ENCODE measurements at places on chromosomes 12 and 14.

DNA sequence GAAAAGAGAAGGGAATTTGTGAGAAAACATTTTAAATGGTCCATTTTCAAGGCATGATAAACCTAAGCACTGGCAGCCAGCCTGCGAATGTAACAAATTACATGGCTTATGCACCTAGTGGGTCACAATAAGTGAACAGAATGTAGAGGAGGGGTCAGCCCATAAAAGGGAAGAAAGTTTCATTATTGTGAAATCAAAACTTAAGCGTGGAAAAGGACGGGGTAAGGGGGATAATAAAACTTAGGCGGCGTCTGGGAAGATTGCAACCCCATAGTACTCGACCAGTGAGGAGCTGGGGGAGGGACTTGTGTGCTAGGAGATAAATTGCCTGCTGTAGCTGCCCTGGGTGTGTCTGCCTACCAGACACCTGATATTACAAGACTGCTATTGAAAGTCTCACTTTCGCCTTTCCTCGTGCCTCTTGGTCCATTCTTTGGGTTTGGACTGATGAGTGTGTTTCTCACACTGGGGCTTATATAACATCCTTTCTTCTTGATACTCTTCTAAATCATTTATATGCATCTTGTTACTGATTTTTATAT, 40.6 kb downstream of the ZDHHC17 start:
- peak; percentile 39 for DNase-seq

DNA sequence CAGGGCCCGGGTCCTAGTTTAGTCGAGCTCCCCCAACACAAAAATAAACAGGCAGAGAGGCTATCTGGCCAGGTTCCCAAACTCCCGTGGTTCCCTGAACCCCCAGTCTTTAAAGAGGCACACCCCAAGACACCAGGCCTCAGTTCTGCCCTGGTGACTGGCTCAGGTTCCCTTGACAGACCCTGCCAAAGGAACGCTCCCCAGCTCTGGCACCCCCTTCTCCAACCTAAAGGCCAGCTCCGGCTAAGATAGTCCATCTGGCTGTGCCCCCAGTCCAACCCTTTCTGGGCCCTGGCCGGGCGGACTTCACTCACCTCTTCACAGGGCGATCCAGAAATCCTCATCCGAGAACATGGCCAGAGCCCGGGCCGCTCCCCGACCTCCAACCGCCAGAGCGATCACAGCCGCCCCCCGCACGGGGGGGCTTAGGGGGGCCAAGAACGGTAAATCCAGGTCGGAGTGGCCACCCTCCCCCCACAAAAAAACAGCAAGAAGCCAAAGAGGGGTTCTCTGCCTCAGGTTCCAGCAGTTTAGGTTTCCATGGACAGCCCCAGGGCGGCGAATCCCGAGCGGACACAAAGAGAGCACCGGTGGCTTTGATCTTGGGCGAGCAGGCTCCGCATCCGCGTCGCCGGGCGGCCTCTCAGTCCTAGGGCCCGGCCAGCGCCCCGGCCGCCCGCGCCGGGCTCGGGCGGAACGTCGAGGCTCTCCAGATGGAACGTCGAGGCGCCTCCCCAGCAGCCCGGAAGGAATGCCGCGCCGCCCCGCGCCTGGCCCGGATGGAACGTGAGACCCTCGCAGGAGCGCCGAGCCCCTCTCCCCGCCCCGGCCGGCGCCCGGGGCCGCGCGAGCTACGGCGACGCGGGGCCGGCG, 1.1 kb downstream of the KMT2D start:
- peak; percentile 65 for DNase-seq

DNA sequence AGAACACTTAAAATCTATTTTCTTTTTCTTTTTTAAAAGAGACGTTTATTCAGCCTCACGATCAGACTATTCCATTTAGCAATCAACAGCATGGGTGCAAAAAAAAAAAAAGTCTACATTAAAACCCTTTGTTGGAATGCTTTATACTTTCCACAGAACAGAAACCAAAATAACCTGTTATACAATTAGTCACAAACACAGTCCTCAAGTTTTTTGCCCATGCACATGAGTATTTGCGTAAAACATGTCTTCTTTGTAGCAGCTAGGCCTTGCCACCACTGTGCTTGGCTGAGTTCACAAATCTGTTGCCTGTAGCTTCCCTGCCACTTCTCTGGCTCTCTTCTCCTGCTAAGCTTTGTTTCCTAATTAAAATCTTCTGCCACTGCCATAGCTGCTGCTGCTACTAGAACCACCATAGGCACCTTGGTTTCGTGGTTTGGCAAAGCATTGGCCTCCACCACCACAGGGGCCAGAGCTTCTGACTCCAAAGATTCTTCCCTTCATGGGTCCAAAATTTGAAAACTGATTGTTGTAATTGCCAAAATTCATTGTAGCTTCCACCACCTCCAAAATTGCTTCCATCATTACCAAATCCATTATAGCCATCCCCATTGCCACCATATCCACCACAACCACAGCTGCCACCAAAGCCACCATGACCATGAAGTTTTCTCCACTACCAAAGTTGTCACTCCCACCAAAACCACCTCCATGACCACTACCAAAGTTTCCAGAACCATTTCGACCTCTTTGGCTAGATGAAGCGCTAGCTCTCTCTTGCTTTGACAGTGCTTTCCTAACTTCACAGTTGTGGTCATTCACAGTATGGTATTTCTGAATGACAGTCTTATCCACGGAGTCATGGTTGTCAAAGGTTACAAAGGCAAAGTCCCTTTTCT, 38.1 kb downstream of the KLRG1 start:
- DNase-seq: no peak

GRCh38 chr14:55588259-55588699, 8.3 kb downstream of the KTN1 start:
- no peak for DNase-seq

GRCh38 chr12:42097971-42098370, 46.7 kb downstream of the GXYLT1 start:
- peak; percentile 69 for DNase-seq

GRCh38 chr12:65100140-65100539, 21.0 kb downstream of the WIF1 start:
- no peak for DNase-seq

DNA sequence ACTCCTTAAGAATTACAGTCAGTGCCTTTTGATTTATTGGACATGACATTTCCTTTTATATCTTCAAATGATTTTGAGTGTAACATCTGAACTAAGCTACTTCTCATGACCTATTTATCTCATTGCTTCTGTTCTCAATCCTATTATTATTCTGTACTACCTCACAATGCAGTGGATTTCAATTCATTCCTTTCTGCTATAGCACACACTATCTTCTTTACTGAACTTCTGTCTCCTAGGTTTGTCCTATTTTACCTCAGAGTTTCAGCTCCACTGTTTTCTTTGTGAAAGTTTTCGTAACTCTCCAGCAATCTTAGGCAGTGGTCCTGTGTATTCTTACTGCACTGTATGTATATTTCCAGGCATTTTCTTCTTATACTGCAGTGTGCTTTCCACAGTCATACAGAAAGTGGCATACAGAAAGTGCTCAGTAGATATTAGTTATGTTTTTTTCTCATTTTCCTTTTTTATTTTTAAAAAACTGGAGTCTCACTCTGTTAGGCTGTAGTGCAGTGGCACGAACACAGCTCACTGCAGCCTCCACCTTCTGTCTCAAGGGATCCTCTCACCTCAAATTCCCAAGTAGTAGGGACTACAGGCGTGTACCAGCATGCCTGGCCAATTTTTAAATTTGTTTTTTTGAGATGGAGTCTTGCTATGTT, 368.6 kb upstream of the RGS6 start:
- no peak for DNase-seq

DNA sequence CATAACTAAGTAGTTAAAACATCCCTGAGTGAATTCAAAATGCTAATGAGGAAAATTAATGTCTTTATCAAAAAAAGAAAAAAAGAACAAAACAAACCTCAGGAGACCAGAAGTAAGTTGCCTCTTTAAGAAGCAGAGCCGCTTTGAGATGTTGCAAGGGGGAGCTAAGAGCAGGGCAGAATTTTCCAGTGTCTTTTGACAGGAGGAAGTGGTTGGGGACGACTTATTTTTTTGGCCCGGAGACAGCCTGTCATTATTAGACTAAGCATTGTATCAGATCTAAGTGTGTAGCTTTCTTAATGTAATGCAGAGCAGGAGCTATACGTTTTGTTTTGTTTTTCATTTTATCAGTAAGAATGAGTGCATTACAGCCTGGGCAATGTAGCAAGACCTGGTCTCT, 206.6 kb downstream of the CACNA1C start:
- DNase-seq: no peak

GRCh38 chr12:49451468-49452259, 84.4 kb downstream of the SPATS2 start:
- DNase-seq: no peak

DNA sequence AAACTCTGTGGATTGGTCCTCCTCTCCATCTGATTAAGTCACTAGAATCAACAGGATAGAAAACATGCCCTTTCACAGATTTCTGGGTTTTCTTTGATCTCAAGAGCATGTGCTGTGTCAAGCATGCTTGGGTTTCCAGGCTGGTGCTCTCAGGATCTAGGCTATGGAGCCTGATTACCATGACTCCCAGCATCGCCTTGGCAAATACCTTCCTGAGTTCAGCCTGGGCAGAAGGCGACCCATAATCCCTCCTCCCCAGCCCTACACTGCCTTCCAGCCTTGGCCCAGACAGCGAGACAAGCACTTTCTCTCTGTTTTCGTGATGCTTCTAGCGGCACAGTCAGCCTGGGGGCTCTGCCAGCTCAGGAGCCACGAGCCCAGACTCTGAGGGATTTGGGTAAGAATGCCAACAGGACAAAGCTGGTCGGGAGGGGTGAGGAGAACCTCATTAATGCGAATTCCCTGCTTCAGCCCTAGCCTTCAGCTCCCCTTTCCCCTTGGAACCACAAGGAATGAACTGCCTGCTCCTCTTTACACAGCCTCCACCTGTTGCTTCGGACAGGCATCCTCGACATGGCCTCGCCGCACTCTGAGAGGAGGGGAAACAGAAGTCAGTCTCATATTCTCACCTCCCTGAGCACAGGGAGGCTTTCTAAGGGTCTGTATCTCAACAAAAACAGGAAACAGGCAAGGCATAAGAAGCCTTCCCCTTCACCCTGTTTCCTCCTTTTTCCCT, 227.1 kb downstream of the MSRB3 start:
- no peak for DNase-seq

- no peak for DNase-seq
These were observed 77.0 kb upstream of the GRIP1 start for GRCh38 chr12:66755727-66756395.

GRCh38 chr12:59724011-59724695, 128.3 kb downstream of the SLC16A7 start:
- DNase-seq: no peak

- DNase-seq: no peak
These were observed 10.3 kb downstream of the MTERF2 start for GRCh38 chr12:106976668-106977067.

DNA sequence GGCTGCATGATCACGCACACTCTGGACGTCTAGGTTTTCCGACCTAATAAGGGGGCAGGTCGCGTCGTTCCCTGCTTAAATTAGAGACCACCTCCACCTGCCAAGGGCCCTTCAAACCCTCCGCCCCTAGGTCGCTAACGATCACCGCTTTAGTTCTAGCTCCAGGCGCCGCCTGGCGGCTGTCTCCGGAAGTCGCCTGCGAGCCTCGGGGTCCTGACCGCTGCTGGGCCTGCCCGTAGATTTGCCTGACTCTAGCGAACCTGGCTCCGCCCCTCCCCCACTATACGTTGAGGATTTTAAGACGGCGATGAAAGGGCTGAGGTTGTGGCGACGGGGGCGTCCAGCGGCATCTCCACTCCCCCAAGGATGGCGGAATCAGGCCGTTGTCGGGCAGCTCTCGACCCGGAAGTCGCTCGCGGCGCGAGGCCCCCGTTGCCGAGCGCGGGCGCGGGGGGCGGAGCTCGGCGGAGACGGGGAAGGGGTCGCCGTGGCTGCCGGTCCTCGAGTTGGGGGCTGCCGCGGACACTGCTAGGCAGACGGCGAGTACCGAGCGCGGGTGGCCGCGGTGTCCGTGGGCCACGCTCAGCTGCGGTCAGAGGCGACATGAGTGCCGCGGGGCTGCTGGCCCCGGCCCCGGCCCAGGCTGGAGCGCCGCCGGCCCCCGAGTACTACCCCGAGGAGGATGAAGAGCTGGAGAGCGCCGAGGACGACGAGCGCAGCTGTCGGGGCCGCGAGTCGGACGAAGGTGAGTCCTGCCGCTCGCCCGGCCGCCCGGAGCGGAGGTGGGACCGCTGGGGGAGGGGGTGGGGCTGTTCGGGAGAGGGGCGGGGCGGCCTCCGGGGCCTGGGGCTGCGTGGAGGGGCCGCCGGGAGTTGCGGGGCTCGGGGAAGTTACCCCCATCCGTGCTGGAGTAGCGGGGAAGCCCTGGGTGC, at the start of gene SUDS3:
SUDS3 (plus strand) TSS at position 467 of the 932 bp plus-strand sequence; CDS start at position 604, 137 bp downstream.
- DNase-seq: peak; percentile 92

DNA sequence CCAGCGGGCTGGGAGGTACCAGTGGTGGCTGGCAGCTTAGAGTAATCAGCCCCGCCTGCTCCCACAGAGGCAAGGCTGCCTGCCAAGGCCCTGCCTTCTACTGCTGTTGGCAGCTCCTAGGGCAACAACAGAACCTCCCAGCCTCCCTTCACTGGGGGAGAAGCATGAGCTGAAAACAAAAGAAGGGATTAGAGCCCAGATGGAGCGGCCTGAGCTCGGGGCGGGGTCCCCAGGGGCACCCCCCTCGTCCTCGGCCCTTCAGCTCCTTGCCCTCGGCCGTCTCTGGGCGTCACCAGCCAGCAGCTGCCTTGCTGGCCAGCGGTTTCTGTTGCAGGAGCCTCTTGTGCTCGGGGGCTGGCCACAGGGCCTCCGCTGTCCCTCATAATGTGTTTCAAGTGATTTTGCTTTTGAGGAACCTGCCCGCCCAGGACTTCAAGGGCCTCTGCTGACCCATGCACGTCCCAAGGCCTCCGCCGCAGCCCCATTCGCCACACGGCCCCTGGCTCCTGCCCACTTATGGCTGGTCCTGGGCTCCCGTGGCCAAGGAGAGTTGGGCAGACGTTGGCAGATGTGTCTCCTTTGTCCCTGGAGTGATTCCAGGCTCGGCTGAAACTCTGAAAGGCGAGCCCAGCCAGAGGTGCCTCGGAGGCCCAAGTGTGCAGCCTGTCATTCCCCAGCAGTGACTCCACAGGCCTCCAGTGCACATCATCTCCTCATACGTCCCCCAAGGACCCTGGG, 49.7 kb downstream of the PSMA6 start:
- peak; percentile 80 for DNase-seq

- DNase-seq: no peak
These were observed 187.1 kb upstream of the FAR2 start for GRCh38 chr12:28961948-28962384.

DNA sequence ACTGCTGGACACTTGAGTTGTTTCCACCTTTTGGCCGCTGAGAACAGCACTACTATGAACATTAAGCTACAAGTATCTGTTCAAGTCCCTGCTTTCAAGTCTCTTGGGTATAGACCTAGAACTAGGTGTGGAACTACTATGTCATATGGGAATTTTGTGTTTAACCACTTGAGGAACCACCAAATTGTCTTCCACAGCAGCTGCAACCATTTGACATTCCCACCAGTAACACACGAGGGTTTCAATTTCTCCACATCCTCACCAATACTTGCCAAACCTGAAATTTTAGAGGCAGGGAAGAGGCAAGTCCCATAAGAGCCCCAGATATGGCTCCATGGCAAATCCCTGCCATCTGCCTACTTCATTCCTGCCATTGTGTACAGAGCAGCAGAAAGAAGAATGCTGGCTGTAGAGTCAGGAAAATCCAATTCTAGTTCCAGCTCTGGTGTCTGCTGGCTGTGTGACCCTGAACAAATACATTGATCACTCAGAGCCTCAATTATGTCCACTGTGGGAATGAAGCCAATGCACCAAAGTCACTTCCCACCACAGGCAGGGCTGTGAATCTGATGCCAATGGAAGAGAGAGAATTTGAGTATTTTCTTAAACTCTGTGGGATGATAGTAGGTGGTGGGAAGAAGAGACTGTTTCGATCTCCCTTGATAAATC, 17.8 kb downstream of the PITPNM2 start:
- DNase-seq: no peak

- no peak for DNase-seq
These were observed 31.8 kb downstream of the PAH start for GRCh38 chr12:102885043-102885932.
